ENCODE measurements at places on chromosomes 13 and 19.

DNA sequence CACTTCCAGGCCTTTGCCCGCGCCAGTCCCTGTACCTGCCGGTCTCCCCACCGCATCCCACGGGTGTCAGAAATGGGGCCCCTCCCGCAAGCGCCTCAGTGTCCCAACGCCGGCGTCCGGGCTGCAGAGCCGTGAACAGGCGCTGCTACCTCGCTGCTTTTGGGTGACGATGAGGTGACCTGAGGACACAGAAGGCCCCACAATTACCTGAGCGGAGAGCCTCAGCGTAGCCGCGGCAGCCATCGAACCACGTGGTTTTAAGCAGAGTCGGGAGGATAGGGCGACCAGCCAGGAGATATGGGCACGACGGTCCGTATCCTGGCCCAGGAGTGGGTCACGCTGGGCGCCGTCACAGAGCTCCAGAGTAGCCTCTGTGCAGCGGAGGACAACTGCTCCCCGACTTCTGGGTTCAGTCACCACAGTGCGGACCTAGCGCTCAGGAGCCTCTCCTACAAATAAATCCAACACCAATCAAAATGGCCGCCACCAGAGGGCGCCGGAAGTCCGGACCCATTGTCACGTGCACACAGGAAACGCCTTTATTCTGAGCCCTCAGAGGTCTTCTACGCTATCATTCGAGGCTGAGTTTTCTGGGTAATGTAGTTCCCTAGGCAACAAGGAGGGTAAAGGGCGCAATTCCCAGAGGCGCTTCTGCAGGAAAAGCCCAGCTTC lies at the start of gene ZNF814:
Gene ZNF814 (minus strand): TSS at position 478 of the 672 bp plus-strand sequence. CDS start 235 bp downstream, at position 243.
- peak; percentile 75 for DNase-seq

GRCh38 chr19:35628264-35628564 lies 622 bp upstream of the RBM42 start:
- no peak for DNase-seq

DNA sequence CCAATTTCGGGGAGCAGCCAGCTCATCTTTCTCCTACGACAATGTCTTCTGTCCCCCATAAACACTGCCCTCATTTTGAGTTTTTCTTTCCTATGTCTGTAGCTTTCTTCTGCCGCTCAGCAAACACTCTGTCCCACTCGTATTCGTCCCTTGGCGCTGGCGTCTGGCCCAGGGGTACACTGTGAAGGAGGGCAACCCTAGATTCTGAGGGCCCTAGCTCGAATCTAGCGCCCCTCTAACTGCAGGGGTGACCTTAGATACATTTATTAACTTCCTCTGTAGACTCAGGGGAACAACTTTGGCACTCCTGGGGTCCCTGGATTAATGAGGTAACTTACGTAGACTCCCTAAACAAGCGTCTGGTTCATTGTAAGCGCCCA lies 677 bp upstream of the LRCH1 start:
- no peak for DNase-seq

- DNase-seq: no peak
Measured at GRCh38 chr13:64074971-64075474, 2659.4 kb upstream of the PCDH20 start.

- DNase-seq: no peak
Measured at GRCh38 chr13:49165798-49166752, 54.1 kb upstream of the MLNR start.

- no peak for DNase-seq
Measured at GRCh38 chr19:16521715-16522289, 20.4 kb downstream of the CHERP start.

- DNase-seq: no peak
Measured at GRCh38 chr13:32409561-32410421, 18.1 kb downstream of the N4BP2L1 start.

- DNase-seq: no peak
Measured at GRCh38 chr19:28980236-28980868, 232.6 kb downstream of the UQCRFS1 start.

DNA sequence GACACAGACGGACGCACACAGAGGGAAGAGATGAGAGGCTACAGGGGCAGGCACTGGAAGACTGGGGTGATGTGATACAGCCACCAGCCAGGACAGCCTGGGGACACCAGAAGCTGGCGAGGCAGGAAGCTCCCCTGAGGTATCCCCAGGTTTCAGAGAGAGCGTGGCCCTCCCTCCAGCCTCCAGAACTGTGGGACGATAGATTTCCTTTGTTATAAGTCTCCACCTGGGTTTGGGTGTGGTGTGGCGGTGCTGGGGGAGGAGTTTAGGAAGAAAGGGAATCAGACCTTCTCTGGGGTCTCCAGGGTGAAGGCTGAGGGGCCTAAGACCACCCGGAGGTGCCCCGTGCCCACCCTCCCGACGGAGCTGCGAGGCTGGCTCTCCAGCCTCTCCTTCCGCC lies 2.7 kb upstream of the ASPDH start:
- DNase-seq: no peak

- DNase-seq: no peak
Measured at GRCh38 chr13:47858042-47859025, 142.7 kb downstream of the SUCLA2 start.

DNA sequence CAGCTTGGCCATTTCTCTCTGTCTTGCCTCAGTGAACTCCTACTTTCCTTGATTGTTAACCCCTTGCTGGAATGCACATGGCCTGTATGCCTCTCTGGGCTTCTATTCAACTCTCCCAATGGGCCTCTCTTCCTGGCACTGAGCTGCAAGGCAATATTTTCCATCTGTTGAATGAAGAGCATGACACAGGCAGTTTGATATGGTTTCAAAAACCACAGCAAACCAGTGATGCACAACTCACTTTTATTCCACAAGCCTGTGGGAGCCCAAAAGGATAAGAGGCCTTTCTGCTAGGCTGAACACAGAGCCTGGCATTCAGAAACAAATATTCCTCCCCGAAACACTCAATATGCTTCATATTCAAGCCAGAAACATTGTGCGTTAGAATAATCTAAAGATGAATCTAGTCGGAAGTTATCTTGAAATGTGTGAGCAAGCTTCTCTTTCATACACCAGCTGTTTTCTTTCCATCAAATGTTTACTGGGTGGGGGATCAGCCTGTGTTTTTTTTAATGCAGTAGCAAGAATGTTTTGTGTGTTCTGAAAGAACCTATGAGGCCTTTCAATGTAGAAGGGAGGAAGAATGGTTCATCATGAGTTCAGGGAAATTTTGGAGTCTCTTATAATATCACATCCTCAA lies 443.1 kb upstream of the SPRY2 start:
- no peak for DNase-seq

GRCh38 chr19:54606230-54606629 lies 12.8 kb downstream of the LILRA1 start:
- no peak for DNase-seq

DNA sequence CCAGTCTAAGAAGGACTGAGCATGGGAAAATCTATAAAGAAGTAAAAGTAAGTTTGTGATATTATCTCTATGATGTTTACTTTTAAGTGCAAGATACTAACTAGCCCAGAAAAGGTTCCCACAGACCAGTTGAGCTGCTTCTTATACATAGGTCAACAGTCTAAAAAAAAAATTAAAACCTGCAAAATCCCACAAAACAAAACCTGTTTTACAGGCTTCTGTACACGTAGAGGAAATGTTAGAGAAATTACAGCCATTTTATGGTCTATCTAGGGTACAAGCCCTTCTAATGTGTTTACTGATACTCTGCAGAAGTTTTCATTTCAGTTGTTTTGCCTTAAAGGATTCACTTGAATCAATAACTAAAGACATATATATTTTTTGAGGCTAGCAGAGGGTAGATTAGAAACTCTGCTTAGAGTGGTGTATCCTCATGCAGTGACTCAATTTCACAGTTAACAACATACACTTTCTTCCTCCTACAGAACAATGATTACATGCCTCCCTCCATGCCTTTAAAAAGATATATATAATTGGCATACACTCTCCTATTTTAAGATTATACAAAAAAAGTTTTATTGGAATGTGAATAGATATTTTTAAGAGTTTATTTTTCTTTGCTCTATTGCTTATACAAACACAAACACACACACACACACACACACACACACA lies 43.9 kb downstream of the CAB39L start:
- DNase-seq: peak; percentile 63

GRCh38 chr13:40732658-40733057 lies 38.3 kb downstream of the MRPS31 start:
- no peak for DNase-seq

DNA sequence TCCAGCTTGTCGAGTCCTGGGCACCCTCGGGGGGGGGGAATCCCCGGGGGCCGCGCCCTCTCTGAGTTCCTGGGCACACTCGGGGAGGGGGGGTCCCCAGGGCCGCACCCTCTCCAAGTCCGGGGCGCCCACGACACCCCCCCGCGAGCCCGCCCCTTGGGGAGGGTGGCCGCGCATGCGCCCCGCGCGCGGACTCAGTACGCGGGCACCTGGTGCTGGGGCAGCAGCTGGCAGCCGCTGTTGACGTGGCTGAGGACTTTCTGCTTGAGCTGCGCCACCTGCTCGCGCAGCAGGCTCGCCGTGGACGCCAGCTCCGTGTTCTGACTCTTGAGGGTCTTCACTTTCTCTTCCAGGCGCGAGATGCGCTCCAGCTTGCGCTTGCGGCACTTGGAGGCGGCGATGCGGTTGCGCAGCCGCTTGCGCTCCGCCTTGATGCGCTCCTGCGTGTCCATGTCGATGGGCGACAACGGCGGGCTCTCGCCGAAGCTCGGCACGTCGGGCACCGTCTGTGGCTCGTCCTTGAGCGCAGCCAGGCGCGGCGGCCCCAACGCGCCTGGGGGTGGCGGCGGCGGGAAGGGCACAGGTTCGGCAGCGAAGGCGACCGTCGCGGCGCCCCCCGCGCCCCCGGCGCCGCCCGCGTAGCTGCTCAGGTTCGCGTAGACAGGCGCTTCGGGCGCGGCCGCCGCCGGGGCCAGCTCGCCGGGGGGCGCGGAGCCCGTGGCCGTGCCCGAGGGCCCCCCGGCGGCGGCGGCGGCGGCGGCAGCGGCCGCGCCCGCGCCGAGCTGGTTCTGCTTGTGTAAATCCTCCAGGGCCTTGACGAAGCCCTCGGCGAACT lies 958 bp downstream of the JUND start:
- DNase-seq: peak; percentile 78

- DNase-seq: no peak
Measured at GRCh38 chr13:23203516-23203915, 22.7 kb downstream of the SGCG start.

DNA sequence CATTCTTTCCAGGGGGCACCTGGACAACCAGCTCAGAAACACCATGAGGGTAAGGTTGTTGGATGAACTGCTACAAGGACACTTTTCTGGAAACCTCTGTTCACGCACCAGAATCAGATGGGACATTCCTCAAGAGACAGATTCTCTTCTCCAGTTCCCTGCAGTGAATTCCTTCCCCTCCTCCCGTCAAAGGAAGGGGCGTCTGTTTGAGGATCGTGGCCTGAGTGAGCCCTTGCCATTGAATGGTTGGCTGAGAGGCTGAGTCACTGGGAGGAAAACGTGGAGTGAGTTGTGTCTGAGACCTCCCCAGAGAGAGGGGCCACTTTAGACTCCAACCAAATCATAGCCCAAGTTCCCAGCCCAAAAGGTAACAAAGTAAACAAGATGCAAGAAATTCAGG lies 79.4 kb upstream of the ZNF507 start:
- DNase-seq: no peak

DNA sequence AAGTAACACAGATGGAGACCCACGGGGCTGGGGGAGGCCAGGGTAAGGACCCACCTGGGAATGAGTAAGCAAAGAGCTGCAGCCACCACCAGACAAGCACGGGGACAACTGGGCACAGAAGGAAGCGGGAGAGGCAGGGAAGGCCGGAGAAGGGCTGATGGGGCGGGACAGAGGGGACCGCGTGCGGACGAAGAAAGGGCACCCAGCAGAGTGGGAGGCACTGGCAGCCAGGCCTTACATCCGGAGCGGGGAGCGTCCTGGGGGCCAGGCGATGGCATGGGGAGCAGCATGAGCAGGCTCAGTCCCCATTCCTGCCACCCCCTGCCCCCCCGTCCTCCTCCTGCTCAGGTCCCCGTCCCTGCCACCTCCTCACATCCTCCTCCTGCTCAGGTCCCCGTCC lies 3.0 kb downstream of the PROZ start:
- DNase-seq: no peak

DNA sequence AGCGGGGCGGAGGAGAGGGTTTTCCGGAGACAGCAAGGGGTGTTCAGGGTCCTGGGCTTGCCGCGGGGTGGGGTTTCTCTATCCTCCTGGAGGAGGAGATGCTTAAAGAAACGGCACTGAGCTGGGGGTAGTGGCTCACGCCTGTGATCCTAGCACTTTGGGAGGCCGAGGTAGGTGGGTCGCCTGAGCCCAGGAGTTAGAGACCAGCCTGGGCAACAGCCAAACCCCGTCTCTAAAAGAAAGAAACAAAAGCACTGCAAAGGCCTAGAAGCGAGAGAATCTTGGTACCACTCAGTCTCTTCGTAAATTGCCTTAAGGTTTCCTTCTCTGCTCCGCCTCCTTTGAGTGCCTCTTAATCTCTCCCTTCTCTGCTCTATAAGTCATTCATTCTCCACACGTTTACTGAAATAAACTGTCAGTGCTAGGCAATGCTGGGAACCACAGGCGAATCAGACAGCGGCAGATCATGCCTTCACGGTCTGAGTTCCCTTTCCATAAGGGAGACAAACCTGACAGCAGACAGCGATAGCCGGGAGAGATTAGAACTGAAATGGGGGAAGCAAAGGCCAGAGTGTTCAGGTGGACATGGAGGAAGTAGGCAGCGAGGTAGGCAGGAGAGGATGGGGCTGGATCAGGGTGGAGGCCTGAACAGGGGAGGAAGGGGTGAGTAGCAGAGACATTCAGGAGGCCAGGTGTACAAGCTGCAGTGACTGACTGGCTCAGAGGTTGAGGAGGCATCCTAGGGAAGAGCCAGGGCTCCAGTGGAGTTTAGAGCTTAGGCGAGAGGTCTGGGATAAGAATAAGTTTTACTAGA lies 580 bp downstream of the EIF3K start:
- DNase-seq: no peak

DNA sequence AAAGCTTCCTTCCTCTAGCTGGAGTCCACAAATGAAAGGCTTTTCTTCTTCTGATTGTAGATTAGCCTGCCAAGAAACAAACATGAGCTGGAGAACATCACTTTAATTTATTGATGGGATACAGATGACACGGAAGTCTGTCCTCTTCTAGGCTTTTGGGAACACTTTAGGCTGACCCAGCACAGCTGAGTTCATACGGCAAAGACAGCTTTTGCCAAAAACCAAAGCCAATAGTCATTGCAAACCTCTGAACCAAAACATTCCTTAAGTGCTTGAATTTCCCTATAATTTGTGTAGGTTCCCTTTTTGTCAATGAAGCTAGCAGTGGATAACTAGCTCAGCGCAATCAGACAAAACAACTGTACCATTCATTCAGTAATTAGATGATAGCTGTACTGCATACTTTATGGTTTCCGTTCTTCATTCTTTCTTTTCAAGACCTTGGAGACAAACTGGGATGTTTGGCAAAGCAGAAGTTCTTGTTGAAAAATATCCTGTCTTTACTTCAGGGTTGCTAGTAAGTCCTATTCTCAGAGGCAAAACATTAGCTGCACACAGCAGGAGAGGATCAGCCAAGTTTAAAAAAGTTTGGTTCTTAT lies 95.7 kb upstream of the SPRY2 start:
- no peak for DNase-seq
